GDM1 (cell line): ENCODE measurements at places on chromosomes 5 and 9.

DNA sequence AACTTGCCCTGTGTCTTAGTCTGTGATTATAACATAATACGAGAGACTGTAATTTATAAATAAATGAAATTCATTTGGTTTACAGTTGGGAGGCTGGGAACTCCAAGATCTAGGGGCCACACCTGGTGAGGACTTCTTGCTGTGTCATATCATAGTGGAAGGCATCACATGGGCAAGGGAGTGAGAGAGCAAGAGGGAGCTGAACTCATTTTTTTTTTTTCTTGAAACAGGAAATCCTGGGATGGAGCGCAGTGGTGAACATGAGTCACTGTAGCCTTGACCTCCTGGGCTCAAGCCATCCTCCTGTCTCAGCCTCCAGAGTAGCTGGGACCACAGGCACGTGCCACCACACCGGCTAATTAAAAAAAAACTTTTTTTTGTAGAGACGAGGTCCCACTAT is 7.2 kb downstream of the MLANA start:
- DNase-seq = no peak

- DNase-seq = no peak
Measured at GRCh38 chr9:125378778-125379177, 117.2 kb downstream of the GAPVD1 start.

- no peak for DNase-seq
Measured at GRCh38 chr9:11735391-11735790, 957.8 kb upstream of the TYRP1 start.

DNA sequence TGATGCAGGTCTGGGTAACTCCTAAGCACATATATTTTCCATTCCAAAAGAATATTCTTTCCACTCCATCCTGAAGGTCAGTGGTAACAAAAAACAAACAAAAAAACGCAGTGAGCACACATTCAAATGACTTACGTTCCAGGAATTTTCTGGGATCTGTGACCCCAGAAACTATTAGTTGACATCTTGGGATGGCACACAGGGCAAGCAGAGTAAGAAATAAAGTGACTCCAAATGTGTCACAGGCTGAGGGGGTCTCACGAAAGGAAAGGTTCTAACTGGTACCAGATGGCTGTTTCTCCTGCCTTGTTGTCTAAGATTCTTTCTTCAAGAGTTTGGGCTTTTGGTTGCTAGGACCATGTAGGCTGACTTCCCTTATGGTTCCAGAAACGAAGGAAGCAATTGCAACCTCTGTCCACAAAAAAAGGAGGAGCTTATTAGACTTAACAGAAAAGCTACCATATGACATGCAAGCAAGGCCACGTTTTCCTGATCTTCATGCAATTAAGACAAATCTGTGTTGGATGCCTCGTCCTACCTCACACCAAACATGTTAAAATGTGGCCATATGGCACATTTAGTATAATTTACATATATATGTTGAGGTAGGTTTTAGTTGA is 32.7 kb downstream of the PTGS1 start:
- DNase-seq = no peak

DNA sequence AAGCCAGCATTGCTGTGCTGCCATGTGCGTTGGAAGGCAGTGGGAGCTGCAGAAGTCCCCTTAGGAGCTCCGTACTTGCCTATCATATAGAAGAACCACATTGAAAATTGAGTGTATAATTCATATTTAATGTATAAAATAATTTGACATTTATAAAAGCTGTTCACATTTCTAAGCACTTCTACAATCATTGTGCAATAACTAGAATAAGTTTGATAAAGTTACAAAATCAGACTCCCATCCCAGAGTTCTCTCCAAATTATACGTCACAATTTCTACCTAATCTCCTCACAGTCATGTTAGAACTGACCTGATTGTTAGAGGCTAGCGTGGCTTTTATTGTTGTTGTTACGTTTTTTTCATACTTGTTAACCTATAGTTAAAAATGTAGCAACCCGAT is 123.5 kb upstream of the ZNF366 start:
- DNase-seq = no peak

DNA sequence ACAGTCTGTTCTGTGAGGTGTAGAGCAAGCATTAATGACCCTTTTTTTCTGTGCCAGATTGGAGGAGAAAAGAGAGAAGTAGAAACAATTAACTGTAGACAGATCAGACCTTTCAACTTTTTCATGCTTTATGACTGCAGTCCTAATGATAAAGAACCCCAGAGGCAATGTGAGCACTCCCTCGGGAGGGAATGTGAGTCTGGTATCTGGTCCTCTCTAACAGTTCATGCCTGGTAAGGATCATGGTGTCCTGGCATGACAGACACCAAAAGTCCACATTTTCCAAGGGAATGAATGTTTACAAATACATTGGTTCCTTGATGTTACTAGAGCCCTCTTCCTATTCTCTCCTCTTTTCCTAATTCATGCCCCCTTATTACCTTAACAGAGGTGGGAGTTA is 70.3 kb downstream of the MTAP start:
- DNase-seq = no peak

DNA sequence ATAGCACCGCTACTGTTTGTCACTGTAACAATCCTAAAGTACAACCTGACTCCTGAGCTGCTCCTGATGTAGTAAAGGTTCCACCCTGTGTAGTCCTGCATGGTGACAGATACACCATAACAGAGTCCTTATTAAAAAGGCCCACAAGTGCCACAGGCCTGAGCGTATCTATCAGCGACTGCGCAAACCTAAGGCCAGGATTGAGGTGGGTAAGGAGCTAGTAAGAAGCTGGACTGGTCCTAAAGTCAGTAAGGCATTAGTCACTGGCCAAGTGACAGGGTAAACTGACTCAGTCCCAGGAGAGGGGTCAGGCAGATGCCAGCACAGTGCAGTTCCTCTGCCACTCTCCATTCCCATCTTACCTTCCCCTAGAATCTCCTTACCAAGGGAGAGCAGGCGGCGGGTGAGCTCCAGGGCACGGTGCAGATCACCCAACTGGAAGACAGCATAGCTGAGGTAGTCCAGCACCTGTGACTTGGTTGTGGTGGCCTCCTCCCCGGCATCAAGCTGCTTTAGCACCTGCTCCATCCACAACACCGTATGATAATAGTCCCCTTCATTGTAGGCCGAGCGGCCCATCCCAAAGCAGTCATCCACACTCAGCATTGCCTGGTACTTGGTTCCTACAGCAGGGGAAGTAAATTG is 17.6 kb downstream of the P4HA2 start:
- no peak for DNase-seq

DNA sequence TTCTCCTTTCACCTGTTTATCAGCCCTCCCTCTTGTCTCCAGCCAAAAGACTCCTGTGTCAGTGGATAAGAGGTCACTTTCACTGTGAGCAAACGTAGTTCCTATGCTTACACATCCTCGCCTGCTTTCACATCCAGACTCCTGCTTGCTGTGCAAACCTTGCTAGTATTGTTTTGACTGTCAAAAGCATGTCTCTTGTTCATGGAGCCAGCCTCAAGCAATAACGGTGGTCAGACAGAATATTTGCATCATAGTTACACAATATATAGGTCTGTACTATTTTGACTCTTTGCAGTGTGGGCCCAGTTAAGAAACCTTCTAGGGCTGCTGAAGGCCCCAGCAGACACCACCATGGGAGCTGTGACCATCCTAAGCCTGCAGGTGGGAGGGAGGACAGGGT is 420.0 kb downstream of the SEMA5A start:
- DNase-seq = no peak
